ENCODE measurements at places on chromosomes 5 and 9. TPM values are rescaled to one million over a fixed set of nuclear protein-coding genes. Genes with fewer than 3 reads are reported as not detected.

The FAXDC2 gene
- not detected for total RNA-seq

The SPATA9 gene
- not detected for total RNA-seq

The NTMT1 gene
- 33.6 TPM for total RNA-seq

The SLC34A3 gene
- total RNA-seq: not detected

The LRRTM2 gene
- total RNA-seq: not detected

The GAS1 gene
- 0.39 TPM for total RNA-seq

The PTGDS gene
- total RNA-seq: not detected

The INSYN2B gene
- not detected for total RNA-seq

The RANBP3L gene
- not detected for total RNA-seq

The DND1 gene
- total RNA-seq: 3.0 TPM

The OBP2B gene
- not detected for total RNA-seq

The IL13 gene
- total RNA-seq: not detected

The LOX gene
- not detected for total RNA-seq

The INPP5E gene
- 33.1 TPM for total RNA-seq

The WNT8A gene
- not detected for total RNA-seq

The ARHGEF28 gene
- not detected for total RNA-seq

The GARIN3 gene
- total RNA-seq: not detected

The F2RL2 gene
- not detected for total RNA-seq
